Epithelial cell of prostate (primary cell): ENCODE measurements at places on chromosomes 4 and X.

- no peak for DNase-seq
Measured at GRCh38 chr4:52853351-52853750, 8.8 kb upstream of the RASL11B start.

DNA sequence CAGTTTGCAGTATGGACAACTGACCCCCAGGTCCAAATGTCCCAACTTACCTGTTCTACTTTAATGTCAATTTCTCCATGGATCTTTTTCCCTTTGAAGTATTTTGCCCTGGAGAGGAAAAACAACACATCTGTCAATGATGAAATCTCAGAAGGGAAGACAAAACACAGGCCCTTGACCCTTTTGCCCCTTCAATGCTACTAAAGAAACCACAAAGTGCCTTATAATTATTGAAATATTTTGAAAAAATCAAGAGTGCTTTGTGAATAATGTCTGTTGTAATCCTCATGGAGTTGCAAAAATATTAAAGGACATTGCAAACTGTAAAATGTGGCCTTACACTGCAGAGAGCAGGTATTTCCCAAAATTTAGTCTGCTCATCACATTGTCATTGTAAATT lies 12.6 kb downstream of the SYN1 start:
- no peak for DNase-seq

GRCh38 chr4:150789864-150790263 lies 207.9 kb downstream of the MAB21L2 start:
- no peak for DNase-seq

DNA sequence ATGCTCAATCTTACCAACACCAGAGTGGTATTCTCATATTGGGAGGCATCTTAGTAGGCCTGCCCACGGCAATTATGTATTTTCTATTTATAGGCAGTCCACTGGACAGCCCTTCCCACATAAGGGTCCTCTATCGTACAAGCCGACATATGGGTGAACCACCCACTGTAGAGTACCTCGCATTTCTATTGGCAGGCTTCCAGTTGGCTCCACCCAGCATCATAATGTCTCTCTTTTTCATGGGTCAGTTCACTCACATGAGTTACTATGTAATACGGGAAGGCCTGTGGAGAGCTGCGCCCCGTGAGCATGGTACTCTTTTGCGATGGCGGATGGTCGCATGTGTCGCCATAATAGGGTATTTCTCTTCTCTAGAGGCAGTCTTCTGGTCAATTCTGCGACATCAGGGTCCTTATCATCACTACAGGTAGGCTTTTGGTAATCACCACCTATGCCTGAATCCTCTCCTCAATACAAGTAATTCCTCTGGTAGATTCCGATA lies 29.4 kb upstream of the FOXR2 start:
- DNase-seq, result no peak

GRCh38 chr4:132797856-132798255 lies 351.2 kb upstream of the PCDH10 start:
- DNase-seq, result no peak

DNA sequence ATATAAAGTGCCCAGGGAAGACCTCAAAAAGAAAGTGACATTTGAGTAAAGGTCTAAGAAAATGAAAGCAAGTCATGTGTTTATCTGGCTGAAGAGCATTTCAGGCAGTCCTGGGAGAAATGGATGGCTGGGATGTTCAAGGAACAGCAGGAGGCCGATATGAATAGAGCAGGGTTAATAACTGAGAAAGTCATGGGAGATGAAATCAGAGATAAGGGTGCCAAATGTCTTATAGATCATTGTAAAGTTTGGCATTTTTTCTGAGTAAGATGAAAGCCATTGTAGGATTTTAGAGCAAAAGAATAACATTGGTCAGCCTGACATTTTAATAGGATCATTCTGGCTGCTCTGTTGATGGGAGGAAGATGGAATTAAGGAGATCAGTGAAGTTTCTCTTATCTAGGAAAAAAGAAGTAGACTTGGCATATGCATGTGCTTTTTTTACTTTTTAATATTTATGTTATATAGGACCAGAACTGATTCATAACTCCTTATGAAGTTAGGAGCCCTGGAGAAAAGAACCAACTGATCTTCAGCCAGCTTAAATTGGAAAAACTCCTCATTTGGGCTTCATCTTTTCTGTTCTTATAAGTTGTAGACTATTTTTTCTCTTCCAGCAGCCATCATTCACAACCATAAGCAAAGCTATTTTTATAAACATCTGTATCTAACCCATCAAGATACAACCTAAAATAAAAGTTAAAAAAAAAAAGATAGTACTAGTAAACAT lies 18.6 kb downstream of the AIMP1 start:
- DNase-seq, result no peak

DNA sequence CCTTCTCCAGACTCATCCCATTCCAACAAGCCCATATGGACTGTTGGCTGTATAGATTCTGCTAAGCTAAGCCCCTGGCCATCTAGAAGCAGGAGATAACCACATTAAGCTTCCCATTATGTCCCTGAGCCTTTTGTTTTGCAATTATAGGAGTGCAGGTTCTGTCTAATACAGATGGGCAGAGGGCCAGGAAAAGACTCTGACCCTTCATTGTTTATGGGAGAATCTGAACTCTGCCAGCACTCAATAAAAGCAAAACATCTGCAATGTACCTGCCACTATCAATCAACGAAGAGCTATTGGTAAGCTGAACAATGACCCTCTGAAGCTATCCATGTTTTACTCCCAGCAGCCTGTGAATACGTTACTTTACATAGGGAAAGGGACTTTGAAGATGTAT lies 207.3 kb upstream of the CLNK start:
- DNase-seq, result no peak

- no peak for DNase-seq
Measured at GRCh38 chr4:185122681-185123345, 20.3 kb upstream of the SLC25A4 start.
